Foreskin keratinocyte (primary cell): ENCODE measurements at places on chromosomes 1 and 21.

DNA sequence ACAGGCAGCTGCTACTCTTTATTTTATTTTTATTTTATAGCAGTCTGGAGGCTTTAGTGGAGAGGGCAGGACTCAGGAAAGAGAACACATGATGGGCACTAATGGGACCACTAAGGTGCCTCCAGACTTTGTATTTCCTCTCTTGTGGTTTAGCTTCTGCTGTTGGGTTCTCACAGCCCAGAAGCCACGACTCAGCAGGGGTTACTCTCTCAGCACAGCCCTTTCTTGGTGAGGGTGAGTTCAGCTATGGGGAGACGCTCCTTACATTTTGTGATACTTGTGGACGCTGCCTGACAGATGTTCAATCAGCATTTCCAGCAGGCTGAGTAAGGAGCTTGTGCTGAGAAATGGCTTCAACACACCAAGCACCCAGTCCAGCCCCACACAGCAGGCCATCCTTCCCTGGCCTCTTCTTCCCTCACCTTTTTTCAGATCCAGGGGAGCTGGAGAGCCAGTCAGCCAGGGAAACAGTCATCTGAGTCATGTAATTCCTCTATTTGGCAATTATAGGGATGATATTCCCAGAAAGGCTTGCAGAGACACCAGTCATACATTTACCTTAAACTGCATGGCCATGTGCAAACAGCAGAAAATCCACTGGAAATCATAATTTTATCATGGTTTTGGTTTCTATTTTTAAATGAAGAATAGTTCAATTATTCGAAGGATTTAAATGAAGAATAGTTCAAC is 53.2 kb upstream of the RAB3GAP2 start:
- DNase-seq: no peak

GRCh38 chr1:197920414-197921117 is 3.4 kb downstream of the LHX9 start:
- DNase-seq: no peak

DNA sequence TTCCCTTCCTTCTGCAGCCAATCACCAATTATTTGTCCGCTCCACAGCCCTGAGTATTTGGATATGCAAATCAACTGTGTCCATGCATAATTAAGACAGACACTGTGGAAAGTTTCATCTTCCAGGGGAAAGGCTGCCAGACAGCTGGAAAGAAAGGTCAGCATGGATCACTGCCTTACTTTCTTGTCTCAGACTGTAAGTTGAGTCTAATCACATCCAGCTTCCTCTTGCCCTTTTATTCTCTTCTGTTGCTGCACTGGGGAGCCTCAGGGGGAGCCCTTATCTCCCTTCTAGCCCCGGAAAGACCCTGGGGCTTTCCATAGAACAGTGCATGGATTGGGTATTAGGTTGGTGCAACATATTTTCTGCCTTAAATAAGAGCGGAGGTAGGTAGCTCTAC is 182.9 kb downstream of the OMA1 start:
- DNase-seq: no peak

DNA sequence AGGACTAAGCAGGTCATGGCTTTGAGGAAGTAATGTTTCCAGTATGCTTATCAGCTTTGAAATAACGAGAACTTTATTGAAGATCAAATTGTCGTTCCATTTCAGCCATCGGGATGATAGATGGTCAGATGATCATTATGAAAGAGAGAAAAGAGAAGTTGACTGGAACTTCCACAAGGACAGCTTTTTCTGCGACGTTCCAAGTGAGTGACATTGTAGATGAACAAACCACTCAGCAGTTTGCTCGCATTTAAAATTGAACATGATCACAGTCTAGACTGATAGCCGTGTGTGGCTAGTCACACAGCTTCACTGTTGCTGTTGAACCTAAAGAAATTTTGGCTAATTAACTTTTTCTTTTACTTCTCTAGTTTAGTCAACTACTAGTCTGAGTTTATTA is 151.1 kb downstream of the TLR5 start:
- no peak for DNase-seq

GRCh38 chr21:15433091-15433490 is 296.7 kb upstream of the USP25 start:
- no peak for DNase-seq

GRCh38 chr1:83593073-83593472 is 405.9 kb downstream of the TTLL7 start:
- no peak for DNase-seq

DNA sequence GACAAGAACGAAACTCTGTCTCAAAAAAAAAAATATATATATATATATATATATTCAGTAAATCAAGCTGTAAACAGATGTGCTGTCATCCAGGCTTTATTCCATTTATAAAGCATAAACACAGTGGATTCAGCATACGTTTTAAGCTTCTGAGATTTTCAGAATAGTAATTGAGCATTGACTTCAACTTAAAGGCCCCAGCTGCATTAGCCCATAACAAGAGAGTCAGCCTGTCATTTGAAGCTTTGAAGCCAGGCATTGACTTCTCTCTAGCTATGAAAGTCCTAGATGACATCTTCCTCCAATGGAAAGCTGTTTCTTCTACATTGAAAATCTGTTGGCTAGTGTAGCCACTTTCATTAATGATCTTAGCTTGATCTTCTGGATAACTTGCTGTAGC is 6.6 kb downstream of the KPNA6 start:
- DNase-seq: no peak

GRCh38 chr1:28144203-28145135 is 32.0 kb downstream of the PTAFR start:
- peak; percentile 95 for DNase-seq

- DNase-seq: no peak
Observed at GRCh38 chr1:166876540-166876838, 425 bp upstream of the TADA1 start.

GRCh38 chr1:210222340-210223006 is 10.1 kb upstream of the SERTAD4 start:
- peak; percentile 59 for DNase-seq

GRCh38 chr1:46362158-46362557 is 21.6 kb downstream of the NSUN4 start:
- no peak for DNase-seq

- DNase-seq: no peak
Observed at GRCh38 chr1:961132-961669, 817 bp downstream of the KLHL17 start.

DNA sequence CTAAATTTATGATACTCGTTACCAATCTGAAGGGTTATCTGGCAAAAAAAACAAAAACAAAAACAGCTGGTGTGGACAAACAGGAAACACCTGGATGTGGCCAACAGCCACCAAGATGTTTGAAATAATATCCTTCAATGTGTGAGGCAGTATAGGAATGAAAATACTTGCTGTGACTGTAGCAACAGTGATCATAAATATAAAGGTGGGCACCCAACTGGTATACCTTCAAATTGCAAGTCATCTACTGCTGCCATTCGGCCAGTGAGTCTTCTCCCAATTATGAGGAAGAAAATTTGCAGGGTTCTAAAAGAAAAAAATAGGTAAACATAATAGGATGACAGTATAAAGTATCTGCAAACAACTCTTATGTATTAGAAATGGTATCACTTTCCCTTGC is 916 bp downstream of the YIPF1 start:
- DNase-seq: no peak

GRCh38 chr1:5271264-5271663 is 616.9 kb downstream of the AJAP1 start:
- DNase-seq: no peak

GRCh38 chr21:26082549-26082948 is 88.0 kb downstream of the APP start:
- no peak for DNase-seq

DNA sequence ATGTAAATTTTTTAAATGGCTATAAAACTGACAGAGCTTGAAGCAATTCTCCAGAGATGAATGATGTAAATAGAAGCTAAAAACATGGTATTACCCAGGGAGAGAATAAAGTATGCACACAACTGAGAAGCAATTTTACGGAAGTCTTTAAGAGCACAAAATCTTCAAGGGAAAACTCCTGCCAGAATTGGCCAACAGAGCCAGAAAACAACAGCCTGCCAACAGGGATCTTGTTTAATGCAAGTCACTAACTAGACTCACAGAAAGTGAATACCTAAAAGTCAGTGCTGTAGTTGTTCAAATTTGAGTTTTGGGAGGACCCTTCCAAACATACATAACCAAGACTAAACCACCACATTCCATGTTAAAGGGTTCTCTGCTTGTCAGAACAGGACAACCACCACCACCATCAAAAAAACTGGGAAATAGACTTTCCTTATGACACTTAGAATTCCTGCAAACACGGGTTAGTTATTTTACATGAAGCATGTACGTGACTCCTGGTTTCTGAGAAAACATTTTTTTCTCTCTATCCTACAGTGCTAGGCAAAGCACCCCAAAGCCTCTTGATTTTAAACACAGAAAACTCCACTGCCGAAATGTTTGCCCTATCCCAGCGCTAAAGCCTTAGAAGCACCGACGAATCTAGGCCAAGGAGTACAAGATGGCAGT is 1.6 kb downstream of the EPS15 start:
- no peak for DNase-seq

- no peak for DNase-seq
Observed at GRCh38 chr1:10022656-10023055, 10.1 kb upstream of the UBE4B start.

DNA sequence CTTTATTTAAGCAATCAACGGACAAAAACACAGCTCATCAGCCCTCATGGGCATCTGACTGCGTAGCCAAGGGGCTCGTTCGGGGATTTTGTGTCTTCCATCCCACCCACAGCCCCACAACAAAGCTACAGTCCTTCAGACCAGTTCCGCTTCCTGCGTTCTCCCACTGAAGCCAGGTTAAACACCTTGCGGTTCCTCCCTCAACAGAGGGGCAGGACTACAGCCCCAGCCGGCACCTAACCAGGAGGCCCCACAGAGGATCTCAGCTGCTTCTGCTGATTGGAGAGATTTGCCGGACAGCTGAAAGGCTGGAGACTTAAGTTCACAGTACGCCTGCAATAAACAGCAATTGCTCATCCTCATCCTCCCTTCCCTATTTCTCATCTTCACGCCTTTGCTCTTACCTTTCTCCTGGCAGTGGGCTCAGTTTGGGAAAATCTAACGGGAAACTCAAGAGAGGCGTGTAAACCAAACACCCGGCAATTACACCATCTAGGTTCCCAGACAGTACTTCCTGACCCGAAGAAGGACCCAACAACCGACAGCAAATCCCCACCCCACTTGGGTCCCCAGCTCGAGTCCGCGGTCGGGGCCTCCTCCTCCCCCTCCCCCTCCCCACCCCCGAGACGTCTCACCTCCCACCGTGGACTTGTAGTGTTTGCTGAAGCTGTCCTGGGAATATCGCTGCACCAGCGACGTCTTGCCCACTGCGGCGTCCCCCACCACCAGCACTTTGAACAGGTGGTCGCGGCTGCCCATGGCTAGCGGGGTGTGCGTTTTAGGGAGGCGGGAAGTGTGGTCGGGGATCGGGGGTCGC is 876 bp downstream of the RAB29 start:
- DNase-seq: peak; percentile 3

DNA sequence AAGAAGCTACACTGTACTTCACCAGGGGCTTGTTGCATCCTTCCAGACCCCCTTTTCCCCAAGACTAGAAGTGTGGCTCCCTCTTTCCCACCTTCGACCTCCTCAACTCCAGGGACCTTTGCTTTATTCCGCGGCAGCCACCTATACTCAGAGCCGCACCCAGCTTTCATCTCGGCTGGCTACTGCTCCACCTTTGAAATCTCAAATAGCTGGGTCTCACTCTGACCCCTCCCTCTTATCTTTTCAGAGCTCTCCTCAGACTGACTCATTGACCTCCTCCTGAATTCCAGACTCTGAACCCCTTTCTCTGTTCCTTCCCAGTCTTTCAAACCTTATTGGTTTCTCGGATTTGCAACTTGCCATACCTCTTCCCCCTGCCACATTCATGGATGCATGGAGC is 144.7 kb upstream of the JUN start:
- peak; percentile 32 for DNase-seq

DNA sequence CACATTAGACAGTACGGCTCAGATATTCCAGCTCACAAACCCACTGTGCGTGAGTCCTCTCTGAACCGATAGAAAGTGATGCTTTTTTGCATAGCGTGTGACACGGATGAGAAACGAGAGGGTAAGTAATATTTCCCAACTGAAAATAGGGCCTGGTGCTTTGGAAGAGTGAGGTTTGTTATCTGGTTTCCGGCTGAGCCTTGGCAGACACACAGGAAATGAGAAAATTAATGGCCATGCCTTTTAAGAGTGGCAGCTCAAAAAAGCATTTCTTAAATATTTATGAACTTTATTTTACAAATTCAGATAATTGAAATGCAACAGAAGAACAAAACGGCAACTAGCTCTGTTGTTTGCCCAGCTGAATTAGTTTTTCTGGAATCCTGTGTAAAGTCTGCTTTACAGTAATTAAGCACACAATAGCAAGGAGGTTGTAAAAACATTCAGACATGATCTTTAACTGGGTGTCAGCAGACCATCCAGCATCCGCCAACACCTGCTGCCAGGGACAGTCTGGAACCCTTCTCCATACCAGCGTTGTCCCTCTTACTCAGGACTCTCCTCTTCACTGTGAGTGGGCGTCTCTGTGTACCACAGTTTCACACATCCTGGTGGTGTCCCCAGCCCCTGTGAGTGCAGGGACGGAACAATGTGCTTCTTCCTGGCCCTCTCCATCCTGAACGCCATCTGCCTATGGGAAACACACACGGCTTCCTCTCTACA is 155.4 kb downstream of the PGBD5 start:
- no peak for DNase-seq

GRCh38 chr1:87927391-87928280 is 599.0 kb downstream of the LMO4 start:
- peak; percentile 38 for DNase-seq

- DNase-seq: no peak
Observed at GRCh38 chr1:10694274-10694632, 102.2 kb downstream of the CASZ1 start.

GRCh38 chr1:219460896-219461815 is 151.7 kb downstream of the ZC3H11B start:
- DNase-seq: peak; percentile 77

DNA sequence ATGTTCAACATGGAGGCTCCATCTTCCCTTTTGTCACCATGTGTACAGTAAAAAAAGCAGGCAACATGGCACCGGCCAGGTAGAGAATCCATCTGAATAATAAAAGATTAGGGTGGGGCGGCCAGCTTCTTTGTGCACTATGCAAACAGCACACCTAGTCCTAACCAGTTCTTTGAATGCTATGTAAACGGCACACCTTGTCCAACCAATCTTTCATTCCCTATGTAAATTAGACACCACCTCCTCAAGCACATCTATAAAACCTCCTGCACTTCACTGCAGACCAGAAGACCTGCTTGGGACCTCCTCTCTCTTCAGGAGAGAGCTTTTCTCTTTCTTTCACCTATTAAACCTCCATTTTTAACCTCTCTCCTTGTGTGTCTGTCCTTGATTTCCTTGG is 28.2 kb downstream of the TFB2M start:
- DNase-seq: no peak

DNA sequence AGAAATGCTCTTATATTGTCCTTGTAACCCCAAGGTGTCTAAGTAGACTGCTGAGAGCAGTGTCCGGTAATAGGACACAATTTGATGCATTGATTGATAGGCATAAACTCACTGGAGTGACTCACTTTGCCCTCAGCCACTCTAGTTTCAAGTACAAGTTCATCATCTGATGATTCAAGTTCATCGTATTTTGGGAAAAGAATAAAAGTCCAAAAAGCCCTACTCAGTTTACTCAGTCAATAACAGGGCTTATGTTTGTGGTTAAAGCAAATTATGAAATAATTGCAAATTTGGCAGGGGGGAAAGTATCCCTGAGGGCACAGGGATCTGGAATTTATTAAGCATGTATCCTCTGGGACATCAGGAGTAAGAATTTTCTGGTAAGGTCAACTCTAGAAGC is 7.6 kb upstream of the ATF3 start:
- DNase-seq: peak; percentile 31
